CD14-positive monocyte (primary cell): ENCODE measurements at places on chromosomes 4 and X.

GRCh38 chrX:11564546-11564945 lies 101.2 kb downstream of the ARHGAP6 start:
- no peak for DNase-seq

DNA sequence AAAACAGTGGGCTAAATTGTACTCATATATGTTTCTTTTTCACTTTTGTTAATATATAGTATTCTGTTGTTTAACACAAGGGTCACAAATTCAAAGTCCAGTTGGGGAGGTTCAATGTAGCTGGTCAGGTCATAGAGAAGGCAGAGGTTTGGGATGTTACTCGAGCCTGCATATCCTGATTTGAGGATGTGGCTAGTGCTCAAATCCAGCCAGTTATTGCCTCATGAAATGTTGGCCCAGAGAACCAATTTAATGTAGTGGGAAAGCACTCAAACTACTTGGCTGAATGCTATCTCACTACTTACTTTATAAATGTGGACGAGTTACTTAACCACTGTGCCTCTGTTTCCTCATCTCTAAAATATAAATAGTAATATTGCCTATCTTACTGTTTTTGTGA lies 12.5 kb downstream of the USO1 start:
- DNase-seq: no peak

DNA sequence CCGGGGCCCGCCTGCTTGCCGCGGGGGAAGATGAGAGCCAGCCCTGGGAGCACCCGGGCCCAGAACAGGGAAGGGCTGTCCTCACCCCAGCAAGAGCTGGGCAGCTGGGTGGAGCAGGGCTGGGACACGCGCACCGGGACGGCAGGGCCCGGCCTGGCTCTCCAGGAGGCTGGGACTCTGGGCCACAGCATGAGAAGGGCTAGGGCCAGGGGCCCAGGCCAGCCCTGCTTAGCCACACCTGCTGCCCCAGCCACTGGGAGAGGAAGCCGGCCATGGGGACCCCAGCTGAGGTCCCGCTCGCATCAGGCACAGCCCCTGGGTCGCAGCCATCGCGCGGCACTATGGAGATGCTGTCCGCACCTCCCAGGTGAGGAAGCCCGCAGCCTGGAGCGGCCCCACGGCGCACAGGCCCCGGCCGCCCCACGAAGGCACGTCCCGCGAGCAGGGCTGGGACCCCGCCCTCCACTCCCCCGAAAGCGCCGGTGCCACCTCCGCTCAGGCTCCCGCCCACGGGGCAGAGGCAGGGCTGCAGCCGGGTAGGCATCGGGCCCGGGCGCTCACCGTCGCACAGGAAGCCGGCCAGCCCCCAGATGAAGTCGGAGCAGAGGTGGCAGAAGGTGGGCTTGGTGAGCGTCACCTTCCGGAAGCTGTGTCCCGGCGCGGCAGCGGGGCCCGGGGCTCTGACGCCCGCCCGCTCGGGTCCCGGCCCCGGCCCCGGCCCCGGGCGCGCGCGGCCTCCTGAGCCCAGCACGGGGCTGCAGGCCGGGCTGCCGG lies 531 bp downstream of the DGKQ start:
- DNase-seq: no peak

DNA sequence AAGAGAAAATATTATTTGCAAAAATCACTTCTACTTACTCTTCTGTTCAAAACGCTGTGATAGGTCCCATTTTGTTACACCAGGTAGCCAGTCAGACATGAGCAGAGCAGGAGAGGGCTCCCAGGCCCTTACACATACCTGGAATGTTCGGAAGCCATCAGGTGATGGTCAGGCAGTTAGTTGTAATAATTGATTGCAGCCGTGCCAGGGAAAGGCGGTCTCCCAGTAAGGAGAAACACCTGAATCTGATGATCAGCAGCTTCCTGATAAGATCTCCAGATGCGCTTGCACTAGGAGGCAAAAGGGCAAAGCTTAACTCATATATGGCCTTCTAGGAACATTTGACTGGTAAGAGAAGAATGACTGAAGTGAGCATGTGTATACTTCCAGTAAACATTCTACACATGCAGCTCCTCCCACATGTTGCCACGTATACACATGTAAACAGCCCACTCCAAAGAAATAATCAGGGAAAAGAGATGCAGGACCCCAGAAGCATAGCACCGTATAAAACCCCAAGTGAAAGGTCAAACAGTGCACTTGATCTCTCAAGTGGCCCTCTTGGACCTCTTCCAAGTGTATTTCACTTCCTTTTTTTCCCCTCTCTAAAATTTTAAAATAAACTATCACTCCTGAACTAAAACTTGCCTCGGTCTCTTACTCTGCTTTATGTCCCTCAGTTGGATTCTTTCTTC lies 1338.0 kb downstream of the FSTL5 start:
- no peak for DNase-seq

DNA sequence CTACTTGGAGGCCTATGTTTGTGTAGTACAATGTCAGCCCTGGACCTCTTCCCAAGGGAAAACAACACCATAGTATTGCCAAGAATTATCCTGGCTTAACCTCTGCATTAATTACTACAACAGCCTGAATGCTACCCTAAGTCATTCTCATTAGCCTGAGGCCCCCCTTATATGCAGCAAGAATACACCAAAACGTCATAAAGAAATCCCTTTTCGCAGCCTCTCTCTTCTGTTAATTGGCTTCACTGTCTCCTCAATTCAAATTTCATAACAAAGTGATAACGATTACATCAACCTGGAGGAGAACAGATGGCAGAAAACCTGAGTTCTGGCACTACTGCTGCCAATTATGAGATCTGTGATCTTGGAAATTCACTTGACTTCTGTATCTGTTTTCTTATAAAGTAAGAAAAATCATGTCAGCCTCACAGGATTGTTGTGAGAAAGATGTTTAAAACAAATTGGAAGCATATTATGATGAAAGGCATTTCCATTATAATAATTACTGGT lies 1663.1 kb downstream of the STIM2 start:
- DNase-seq: no peak

- DNase-seq: no peak
These were observed 18.8 kb upstream of the OTUD4 start for GRCh38 chr4:145199051-145199716.

- DNase-seq: peak; percentile 15
These were observed 10.5 kb upstream of the NDUFC1 start for GRCh38 chr4:139312552-139313332.

DNA sequence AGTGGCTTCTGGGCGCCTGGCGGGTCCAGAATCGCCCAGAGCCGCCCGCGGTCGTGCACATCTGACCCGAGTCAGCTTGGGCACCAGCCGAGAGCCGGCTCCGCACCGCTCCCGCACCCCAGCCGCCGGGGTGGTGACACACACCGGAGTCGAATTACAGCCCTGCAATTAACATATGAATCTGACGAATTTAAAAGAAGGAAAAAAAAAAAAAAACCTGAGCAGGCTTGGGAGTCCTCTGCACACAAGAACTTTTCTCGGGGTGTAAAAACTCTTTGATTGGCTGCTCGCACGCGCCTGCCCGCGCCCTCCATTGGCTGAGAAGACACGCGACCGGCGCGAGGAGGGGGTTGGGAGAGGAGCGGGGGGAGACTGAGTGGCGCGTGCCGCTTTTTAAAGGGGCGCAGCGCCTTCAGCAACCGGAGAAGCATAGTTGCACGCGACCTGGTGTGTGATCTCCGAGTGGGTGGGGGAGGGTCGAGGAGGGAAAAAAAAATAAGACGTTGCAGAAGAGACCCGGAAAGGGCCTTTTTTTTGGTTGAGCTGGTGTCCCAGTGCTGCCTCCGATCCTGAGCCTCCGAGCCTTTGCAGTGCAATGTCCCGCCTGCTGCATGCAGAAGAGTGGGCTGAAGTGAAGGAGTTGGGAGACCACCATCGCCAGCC lies at the start of gene ATOH1:
ATOH1 (plus strand) TSS at position 422 of the 663 bp plus-strand sequence; CDS start at position 596, 174 bp downstream.
- no peak for DNase-seq

- DNase-seq: no peak
These were observed 38.6 kb downstream of the COX7B2 start for GRCh38 chr4:46870411-46870810.
